Naive B cell (primary cell): ENCODE measurements at places on chromosomes 2 and 18. TPM values are rescaled to one million over a fixed set of nuclear protein-coding genes. Genes with fewer than 3 reads are reported as not detected.

Gene UGT1A4
- not detected for polyA plus RNA-seq

DNA sequence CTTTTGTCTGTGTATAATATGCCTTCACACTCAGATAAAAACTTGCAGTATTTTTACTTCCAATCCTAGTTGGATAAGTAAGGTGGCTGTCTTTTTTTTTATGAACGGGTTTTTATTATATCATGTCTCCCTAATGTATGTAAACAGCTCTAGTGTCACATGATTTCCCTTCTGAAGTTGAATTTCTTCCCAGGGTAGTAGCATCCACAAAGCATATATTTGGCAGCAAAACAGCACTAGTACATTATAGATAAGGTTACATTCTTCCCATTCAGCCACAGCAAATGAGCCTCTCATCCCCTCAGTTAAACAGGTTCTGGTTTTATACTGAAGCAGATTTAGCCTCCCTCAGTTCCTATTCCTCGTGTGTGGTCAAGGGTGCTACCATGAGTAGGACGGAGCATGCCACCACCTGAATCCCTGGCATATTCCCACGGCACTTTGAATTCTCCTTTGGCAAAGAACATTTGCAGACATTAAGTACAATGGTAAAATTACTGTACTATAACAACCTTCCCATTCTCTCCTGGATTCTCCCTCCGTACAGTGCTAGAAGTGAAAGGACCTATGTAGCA lies 15.4 kb upstream of the DTNA start:
- H3K4me3 ChIP-seq = no peak overlapping the region
- no peaks in the 10 kb centered on the region for H3K4me1 ChIP-seq
- no peaks in the 10 kb centered on the region for H3K36me3 ChIP-seq
- H3K27me3 ChIP-seq = no peaks in the 10 kb centered on the region
- no peak overlapping the region for H3K27ac ChIP-seq
- no peak for DNase-seq

DNA sequence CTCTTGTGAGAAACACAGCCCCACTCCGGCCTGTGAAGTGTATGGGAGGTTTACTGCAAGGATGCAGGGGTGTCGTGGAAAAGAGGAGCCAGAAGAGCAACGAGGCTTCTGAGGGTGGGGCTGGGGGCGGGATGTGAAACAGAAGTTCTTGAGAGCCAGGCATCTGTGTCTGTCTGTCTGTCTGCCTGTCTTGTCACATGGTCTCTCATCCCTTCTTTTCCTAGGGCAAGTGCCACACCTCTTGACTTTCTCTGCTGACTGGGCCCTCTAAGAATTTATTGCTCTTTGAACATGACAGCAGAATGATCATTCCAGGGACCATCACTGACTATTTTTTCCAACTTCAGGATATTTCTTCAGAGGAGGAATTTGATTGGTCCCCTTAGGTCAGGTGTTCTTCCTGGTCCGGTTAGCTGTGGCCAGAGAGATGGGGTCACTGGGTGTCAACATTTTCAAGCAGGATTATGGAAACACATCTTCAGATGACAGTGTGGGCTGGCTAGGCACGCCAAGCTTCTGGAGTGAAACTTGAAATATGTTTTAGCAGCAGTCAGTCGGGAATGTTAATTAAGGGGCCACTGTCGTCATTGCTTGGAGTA lies 131.0 kb downstream of the FHOD3 start:
- no peaks in the 10 kb centered on the region for H3K4me1 ChIP-seq
- H3K27me3 ChIP-seq = peaks cover 8% of the 10 kb centered on the region
- no peaks in the 10 kb centered on the region for H3K36me3 ChIP-seq
- no peak overlapping the region for H3K27ac ChIP-seq

GRCh38 chr2:157150747-157151146 lies 106.8 kb upstream of the GALNT5 start:
- no peaks in the 10 kb centered on the region for H3K36me3 ChIP-seq
- no peak overlapping the region for H3K27ac ChIP-seq
- no peaks in the 10 kb centered on the region for H3K4me1 ChIP-seq
- H3K27me3 ChIP-seq = no peaks in the 10 kb centered on the region

DNA sequence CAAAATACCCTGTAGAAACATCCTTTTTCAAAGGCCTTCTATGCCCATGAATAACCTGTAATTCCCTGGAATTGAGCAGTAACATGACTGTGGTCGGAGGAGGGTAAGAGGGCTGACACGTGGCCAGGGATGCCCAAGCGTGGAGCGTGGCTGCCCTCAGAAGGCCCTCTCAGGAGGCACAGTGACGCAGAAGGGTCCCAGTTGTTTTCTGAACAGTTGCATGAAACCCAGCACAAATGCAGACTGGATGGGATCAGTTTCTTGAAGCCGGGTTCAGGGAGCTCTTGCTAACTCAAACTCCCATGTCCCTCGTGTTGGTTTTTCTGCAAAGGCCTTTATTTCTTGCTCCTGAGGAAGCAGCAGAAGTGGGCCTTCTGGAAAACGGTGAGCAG lies 237.0 kb downstream of the ALPK2 start:
- H3K27ac ChIP-seq = no peak overlapping the region
- H3K36me3 ChIP-seq = peaks cover 4% of the 10 kb centered on the region
- H3K4me1 ChIP-seq = no peaks in the 10 kb centered on the region
- H3K27me3 ChIP-seq = no peaks in the 10 kb centered on the region
- DNase-seq = no peak

GRCh38 chr2:106109675-106110424 lies 84.3 kb downstream of the UXS1 start:
- peaks cover 14% of the 10 kb centered on the region for H3K36me3 ChIP-seq
- DNase-seq = no peak
- H3K27me3 ChIP-seq = no peaks in the 10 kb centered on the region
- no peaks in the 10 kb centered on the region for H3K4me1 ChIP-seq
- H3K4me3 ChIP-seq = no peak overlapping the region

DNA sequence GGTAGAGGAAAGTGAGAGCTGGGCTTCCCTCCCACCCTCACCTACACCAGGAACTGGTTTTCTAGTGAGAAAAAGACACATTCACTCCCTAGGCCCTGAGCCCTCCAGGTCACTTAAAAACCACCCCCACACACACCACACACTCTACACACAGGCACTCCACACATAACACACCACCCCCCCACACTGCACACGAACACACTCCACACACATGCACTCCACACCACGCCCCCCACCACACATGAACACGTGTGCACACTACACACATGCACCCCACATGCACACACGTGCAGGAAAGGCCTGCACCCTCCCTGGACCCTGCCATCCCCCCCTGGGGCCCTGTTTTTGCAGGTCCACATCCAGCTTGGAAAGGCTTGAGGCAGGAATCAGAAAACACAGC lies 67.6 kb downstream of the RALBP1 start:
- no peak for DNase-seq
- H3K27me3 ChIP-seq = no peaks in the 10 kb centered on the region
- peaks cover 3% of the 10 kb centered on the region for H3K4me1 ChIP-seq
- H3K36me3 ChIP-seq = peaks cover 17% of the 10 kb centered on the region
- H3K4me3 ChIP-seq = no peak overlapping the region
- H3K27ac ChIP-seq = no peak overlapping the region

DNA sequence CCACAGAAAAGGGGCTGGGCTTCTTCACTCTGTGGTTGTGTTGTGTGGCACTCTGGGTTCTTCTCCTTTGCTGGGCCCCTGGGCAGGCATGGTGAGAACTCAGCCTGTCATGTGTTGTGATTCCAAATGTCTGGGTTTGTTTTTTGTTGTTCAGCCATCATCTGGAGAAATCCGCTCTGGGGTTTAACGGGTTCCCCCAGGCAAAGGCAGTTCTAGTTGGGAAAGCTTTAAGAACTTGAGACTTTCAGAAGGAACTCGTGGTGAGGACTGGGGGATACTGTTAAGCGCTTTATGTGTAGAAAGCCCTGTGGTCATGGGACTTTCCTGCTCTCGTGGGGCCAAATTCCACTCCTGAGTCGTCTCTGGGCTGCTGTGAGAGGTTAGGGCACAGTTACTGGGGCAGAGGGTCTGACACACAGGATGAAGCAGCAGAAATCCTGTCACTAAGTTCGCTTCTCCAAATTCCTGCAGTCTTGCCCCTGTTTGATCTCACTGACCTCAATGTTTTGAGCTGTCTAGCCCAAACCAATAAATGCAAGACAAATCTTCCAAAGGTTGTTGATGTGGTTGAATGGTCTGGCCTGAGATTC lies 87.7 kb downstream of the RAPGEF4 start:
- no peak for DNase-seq
- H3K4me1 ChIP-seq = no peaks in the 10 kb centered on the region
- H3K36me3 ChIP-seq = no peaks in the 10 kb centered on the region
- H3K27me3 ChIP-seq = peaks cover 16% of the 10 kb centered on the region
- H3K27ac ChIP-seq = no peak overlapping the region

Gene C2orf66
- polyA plus RNA-seq = not detected

- H3K4me1 ChIP-seq = peaks cover 16% of the 10 kb centered on the region
- H3K4me3 ChIP-seq = no peak overlapping the region
- no peak for DNase-seq
- no peak overlapping the region for H3K27ac ChIP-seq
Observed at GRCh38 chr18:10057401-10057893, 143.6 kb downstream of the VAPA start.

DNA sequence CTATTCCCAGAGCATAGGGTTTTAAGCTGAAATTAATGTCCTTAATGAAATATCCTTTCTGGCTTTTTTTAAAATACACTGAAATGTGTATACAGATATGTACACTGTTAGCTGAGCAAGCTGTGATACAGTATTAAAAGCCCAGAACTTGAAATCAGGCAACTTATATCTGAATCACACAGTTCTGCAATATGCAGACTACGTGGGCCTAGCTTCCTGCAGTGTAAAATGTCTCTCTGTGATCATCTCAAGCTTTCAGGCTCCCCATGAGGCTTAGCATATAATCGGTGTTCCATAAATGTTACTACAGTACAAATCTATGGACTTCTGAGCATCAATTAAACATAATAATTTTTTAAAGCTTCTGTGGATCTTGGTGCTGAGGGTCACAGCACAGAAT lies 8.2 kb downstream of the FBXO15 start:
- no peak overlapping the region for H3K27ac ChIP-seq
- no peaks in the 10 kb centered on the region for H3K4me1 ChIP-seq
- peaks cover 6% of the 10 kb centered on the region for H3K36me3 ChIP-seq
- H3K4me3 ChIP-seq = no peak overlapping the region
- H3K27me3 ChIP-seq = peaks cover 8% of the 10 kb centered on the region

Gene IL1B
- polyA plus RNA-seq = not detected

Gene SERPINB4
- polyA plus RNA-seq = not detected

DNA sequence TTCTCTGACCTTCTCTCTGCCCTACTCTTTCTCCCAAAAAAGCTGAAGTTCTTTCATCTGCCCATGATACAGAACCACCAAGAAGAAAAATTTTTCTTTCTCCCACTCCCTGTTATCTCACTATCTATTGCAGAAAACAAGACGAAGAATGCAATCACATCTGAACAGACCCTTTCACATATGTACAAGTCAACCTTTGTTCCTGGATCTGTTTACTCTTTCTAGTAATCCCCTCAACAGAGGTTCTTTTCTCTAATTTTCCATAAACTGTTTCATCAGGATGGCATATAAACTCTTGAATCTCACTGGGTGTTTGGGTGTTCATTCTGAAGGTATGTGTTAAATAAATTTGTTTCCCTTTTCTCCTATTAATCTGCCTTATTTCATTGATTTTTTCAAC lies 1262.7 kb upstream of the NRXN1 start:
- no peaks in the 10 kb centered on the region for H3K4me1 ChIP-seq
- H3K4me3 ChIP-seq = no peak overlapping the region
- no peaks in the 10 kb centered on the region for H3K27me3 ChIP-seq
- no peaks in the 10 kb centered on the region for H3K36me3 ChIP-seq
- no peak for DNase-seq
- H3K27ac ChIP-seq = no peak overlapping the region

Gene CD226
- 1.0 TPM for polyA plus RNA-seq

Gene RGPD8
- 4.5 TPM for polyA plus RNA-seq

Gene MC2R
- not detected for polyA plus RNA-seq

- no peak overlapping the region for H3K27ac ChIP-seq
- H3K4me3 ChIP-seq = no peak overlapping the region
- no peak for DNase-seq
- no peaks in the 10 kb centered on the region for H3K4me1 ChIP-seq
Observed at GRCh38 chr2:72846171-72847095, 20.6 kb upstream of the EXOC6B start.

Gene LRRTM1
- not detected for polyA plus RNA-seq

Gene REG3A
- polyA plus RNA-seq = not detected

Gene ADCYAP1
- not detected for polyA plus RNA-seq

Gene CHRNG
- not detected for polyA plus RNA-seq

DNA sequence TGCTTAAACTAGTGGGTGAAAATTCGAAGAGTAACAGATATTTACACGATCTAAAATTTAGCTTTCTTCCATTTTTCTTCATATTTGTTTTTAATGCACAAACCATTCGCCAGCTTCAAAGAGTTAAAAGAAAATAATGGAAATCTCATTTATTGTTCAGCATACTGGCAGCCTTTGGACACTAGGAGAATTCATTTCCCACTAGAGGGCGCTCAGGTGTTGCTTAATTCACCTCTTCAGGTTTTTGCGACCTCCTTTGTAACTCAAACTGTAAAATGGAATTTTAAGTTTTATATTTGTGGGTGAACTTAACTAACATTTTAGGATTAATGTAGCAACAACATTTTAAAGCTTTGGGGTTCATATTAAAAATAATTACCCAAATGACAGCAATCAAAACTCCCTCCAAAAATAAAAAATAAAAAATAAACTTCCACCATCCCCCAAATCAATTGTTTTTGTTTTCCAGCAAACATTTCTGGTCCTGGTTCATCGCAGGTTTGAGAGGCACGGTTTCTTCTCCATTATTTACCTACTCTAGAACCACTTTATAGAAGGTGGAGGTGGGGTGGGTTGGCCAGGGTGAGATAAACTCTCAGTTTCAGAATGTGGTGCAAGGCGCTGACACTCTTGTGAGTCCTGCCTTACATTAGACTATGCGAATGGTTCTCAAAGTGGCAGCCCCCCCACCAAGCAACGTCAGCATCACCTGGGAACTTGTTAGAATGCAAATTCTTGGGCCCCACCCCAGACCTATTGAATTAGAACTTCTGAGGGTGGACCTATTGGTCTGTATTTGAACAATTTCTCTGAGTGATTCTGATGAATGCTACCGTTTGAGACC lies 24.7 kb upstream of the PNPT1 start:
- H3K27me3 ChIP-seq = peaks cover 17% of the 10 kb centered on the region
- no peak overlapping the region for H3K4me3 ChIP-seq
- H3K4me1 ChIP-seq = peaks cover 2% of the 10 kb centered on the region
- no peaks in the 10 kb centered on the region for H3K36me3 ChIP-seq

DNA sequence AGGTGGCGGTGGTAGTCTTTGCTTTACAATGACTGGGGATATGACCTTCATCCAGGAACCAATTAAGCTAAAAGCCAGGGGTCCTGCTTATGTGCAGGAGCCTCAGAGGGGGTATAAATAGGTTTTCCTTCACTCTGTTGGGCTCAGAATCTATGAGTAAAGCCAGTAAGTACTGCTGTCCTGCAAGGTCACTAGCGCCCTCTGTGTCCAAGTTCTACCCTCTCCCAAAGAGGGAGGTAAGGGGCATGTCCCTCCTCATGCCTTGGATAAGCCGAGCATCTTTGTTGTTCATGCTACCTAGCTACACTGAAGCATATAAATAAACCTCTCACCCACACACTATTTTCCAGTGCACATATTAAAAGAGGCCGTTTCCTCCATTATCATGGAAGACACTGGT lies 79.4 kb downstream of the SPRED2 start:
- no peaks in the 10 kb centered on the region for H3K36me3 ChIP-seq
- H3K4me1 ChIP-seq = no peaks in the 10 kb centered on the region
- no peak overlapping the region for H3K27ac ChIP-seq
- H3K27me3 ChIP-seq = peaks cover under 1% of the 10 kb centered on the region
- no peak for DNase-seq

Gene SEPTIN10
- 1.4 TPM for polyA plus RNA-seq
